ENCODE measurements at places on chromosomes 13 and 19. TPM values are rescaled to one million over a fixed set of nuclear protein-coding genes. Genes with fewer than 3 reads are reported as not detected.

The STOML3 gene
- not detected for total RNA-seq

The ZNF709 gene
- total RNA-seq: 1.6 TPM

The SIGLEC5 gene
- total RNA-seq: not detected

The RAB3A gene
- total RNA-seq: 3.6 TPM

The ANKLE1 gene
- total RNA-seq: 3.7 TPM

The VRK3 gene
- total RNA-seq: 73.2 TPM

The TEKTIP1 gene
- 7.6 TPM for total RNA-seq

The VSTM2B gene
- not detected for total RNA-seq

The TMEM190 gene
- total RNA-seq: not detected

The PRSS57 gene
- not detected for total RNA-seq

Measured in T-helper 1 cell treated with Interleukin-12 subunit alpha and Interleukin-12 subunit beta and Interleukin-4 antibody, amounts not matched to agents 30 ng/mL and 1 ng/mL, for 36 hours (primary cell).